ENCODE measurements at places on chromosomes 1 and 21. TPM values are rescaled to one million over a fixed set of nuclear protein-coding genes. Genes with fewer than 3 reads are reported as not detected.

DNA sequence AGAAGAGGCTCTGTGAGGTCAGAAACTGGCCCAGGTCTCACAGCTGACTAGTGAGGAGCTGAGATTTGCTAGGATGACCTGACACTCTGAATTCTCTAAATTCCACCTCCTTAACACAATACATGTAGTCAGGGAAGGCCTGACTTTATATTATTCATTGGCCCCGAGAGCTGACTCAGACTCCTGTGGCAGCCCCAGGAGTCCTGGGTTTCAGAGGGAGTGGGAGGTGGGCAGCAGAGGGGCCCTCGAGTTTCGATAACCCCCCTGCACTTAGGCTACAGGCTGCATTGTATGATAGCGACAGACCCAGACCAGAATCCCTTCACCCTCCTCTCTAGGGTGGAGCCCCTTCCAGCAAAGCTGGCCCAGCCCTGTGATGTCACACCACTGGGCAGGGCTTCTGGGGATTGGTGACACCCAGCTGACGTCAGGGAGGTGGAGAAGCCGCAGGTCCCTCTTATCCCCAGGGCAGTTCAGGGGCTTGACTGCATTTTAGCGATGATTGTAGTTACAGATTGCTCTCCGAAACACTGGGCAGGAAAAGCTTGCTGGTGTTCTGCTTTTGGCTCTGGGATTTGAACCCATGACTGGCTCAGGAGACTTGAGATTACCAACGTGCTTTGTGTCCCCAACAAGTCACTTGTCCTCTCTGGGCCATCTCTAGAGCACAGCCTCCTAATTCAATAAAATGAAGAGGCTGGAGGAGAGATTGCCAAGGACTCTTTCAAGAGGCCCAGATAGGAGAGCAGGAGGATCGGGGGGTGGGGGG lies 17.0 kb upstream of the GPR37L1 start:
- H3K4me1 ChIP-seq: peaks cover 7% of the 10 kb centered on the region
- no peaks in the 10 kb centered on the region for H3K36me3 ChIP-seq
- DNase-seq: peak; percentile 46
- no peak overlapping the region for H3K27ac ChIP-seq
- H3K4me3 ChIP-seq: no peak overlapping the region

DNA sequence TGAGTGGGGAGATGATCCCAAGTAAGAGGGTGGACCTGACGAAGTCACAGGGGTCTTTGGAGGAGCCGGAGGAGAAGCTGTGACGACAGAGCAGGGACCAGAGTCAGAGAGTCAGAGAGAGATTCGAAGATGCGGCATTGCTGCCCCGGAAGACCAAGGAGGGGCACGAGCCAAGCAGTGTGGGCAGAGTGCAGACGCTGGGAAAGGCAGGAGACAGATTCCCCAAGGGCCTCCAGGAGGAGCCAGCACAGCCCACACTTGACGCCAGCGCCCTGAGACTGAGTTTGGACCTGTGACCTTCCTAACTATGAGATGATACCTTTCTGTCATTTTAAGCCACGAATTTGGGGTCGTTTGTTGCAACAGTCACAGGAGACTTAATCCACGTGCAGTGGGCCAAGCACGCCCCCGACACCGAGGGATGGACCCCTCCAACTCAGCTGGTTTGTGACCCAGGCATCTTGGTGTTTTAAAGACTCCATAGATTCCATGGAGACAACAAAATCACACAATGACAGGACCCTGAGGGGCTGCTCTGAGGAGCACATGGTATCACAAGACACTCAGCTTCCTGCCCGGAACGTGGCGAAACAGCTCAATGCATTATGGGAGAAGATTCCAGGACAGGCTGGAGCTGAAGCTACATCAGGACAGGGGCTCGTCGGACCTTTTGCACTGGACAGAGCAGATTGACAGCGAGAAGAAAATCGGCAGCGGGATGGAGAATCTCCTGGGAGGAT lies 11.0 kb upstream of the TFF1 start:
- H3K27ac ChIP-seq: no peak overlapping the region
- peaks cover 3% of the 10 kb centered on the region for H3K36me3 ChIP-seq
- no peak overlapping the region for H3K4me3 ChIP-seq
- peaks cover 6% of the 10 kb centered on the region for H3K27me3 ChIP-seq
- no peak for DNase-seq

- no peaks in the 10 kb centered on the region for H3K36me3 ChIP-seq
- no peaks in the 10 kb centered on the region for H3K27me3 ChIP-seq
- no peak overlapping the region for H3K27ac ChIP-seq
- H3K4me1 ChIP-seq: no peaks in the 10 kb centered on the region
- no peak overlapping the region for H3K4me3 ChIP-seq
Measured at GRCh38 chr1:64955097-64956009, 11.0 kb downstream of the JAK1 start.

GRCh38 chr1:75293270-75293669 lies 159.1 kb downstream of the LHX8 start:
- no peak overlapping the region for H3K27ac ChIP-seq
- no peaks in the 10 kb centered on the region for H3K36me3 ChIP-seq
- peaks cover 1% of the 10 kb centered on the region for H3K27me3 ChIP-seq
- H3K4me1 ChIP-seq: peaks cover 4% of the 10 kb centered on the region
- no peak overlapping the region for H3K4me3 ChIP-seq

DNA sequence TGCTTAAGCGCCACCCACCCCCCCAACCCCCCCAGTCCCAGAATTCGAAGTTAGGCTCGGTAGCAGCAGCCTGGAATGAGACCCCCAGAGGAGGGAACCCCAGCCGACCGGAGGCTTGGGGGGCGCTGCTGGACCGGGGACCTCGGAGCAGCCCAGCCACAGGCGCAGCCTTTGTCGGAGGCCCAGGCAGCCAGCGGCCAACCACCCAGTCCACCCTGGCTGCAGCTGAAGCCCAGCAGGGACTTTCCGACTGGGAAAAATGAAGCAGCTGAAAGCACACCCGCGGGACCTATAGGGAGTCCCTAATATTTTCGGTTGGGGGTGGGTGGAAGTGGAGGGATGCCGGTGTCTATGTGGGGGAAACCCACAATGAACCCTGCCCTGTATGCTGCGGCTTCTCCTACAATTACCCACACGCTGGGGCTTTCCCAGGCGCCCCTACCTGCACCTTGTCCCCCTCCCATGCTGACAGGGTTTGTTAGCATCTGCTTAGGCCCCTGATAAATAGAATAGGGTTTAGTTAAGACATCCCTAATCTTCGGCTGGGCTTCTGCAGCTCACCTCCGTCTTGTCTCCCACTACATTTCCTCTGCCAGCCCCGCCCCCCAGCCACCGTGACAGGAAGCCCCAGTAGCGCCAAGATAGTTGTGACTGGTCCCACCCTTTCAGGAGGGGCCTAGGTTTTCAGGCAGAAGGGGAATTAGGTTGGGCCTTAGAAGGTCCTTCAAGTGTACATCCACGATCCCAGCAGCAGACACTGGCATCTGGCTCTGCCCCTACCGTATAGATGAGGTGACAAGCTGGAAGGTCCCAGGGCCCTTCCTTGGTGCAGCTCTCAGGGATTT lies 838 bp downstream of the CCDC28B start:
- peaks cover 29% of the 10 kb centered on the region for H3K4me1 ChIP-seq
- H3K27me3 ChIP-seq: peaks cover 14% of the 10 kb centered on the region
- peak overlapping the region; percentile 79 for H3K4me3 ChIP-seq
- H3K36me3 ChIP-seq: no peaks in the 10 kb centered on the region

DNA sequence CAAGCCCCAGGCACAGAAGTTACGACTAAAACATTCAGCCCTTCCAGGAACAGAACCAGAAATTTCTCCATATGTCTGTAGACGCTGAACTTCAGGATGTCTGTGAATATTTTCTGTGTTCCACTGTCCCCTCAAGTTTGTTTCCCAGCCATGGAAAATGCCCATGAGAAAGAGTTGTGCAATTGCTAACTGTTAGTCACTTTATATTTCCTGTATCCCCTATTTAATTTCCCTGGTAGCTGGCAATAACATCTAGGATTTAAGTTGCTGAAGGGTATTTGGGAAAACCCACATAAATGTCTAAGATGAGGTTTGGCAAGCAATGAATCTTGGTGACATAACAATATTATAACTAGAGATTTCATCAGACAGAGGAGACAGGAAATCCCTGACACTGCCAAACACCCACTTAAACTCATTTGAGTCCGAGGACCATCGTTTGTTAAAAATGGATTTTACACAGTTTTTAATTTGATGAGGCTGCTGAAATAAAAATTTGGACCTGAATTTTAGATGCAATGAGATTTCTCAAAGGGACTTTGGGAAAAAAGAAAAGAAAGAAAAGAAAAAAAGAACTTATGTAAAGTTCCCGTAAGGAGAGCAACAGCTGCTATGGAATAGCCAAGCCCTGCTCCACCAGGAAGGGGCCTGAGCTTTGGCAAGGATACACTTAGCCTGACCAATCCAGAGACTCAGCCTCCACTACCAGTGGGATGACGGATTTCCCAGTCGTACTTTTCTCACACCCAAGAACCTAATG lies 21.8 kb upstream of the ERRFI1 start:
- DNase-seq: no peak
- H3K4me1 ChIP-seq: peaks cover 5% of the 10 kb centered on the region
- H3K4me3 ChIP-seq: no peak overlapping the region
- no peaks in the 10 kb centered on the region for H3K27me3 ChIP-seq
- no peak overlapping the region for H3K27ac ChIP-seq

DNA sequence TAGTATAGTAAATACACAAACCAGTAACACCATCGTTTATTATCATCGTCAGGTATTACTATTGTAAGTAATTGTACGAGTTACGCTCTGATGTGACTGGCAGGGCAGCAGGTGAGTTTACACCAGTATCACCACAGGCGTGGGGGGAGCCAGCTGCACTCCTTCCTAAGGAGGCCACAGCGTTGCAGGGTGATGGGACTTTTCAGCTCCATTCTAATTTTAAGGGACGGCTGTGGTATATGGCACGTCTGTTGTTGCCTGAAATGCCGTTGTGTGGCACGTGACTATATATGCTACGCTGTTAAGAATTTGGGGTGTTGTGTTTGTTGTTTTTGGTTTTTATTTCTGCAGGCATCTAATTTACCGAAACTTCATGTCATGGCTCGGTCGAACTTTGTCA lies 164.8 kb upstream of the COL6A1 start:
- no peak for DNase-seq
- no peak overlapping the region for H3K27ac ChIP-seq
- H3K4me1 ChIP-seq: peaks cover 26% of the 10 kb centered on the region
- H3K27me3 ChIP-seq: peaks cover 3% of the 10 kb centered on the region

DNA sequence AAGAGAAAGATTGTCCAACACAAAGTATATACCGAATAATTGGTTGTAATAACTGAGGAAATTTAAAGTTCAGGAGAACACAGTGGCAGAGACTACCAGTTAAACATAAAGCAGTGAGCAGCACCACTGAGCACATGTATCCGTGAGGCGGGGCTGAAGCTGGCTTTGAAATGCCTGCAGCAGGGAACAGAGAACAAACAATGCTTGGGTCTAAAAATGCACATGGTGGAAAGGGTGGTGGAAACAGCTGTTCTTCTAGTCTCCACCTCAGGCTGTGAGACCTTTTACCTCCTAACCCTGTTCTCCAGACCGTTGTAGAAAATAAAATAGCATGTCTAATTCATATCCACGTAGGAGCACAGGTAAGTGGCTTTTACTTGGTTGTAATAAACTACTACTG lies 7.7 kb upstream of the GNG4 start:
- H3K4me3 ChIP-seq: no peak overlapping the region
- DNase-seq: no peak
- no peaks in the 10 kb centered on the region for H3K36me3 ChIP-seq
- H3K27ac ChIP-seq: no peak overlapping the region
- peaks cover 2% of the 10 kb centered on the region for H3K27me3 ChIP-seq
- peaks cover 4% of the 10 kb centered on the region for H3K4me1 ChIP-seq

GRCh38 chr1:60101516-60101915 lies 27.9 kb upstream of the C1orf87 start:
- no peaks in the 10 kb centered on the region for H3K27me3 ChIP-seq
- no peak for DNase-seq
- no peak overlapping the region for H3K4me3 ChIP-seq
- peaks cover 4% of the 10 kb centered on the region for H3K4me1 ChIP-seq
- H3K27ac ChIP-seq: no peak overlapping the region
- H3K36me3 ChIP-seq: no peaks in the 10 kb centered on the region

GRCh38 chr1:21072721-21073120 lies 104.0 kb downstream of the EIF4G3 start:
- no peak for DNase-seq
- H3K27ac ChIP-seq: no peak overlapping the region
- H3K4me1 ChIP-seq: peaks cover 3% of the 10 kb centered on the region
- no peak overlapping the region for H3K4me3 ChIP-seq
- peaks cover 2% of the 10 kb centered on the region for H3K27me3 ChIP-seq

GRCh38 chr1:107964336-107965109 lies 457 bp downstream of the VAV3 start:
- peak; percentile 35 for DNase-seq
- peaks cover 19% of the 10 kb centered on the region for H3K4me1 ChIP-seq
- peaks cover 4% of the 10 kb centered on the region for H3K36me3 ChIP-seq
- H3K4me3 ChIP-seq: peak overlapping the region; percentile 93
- H3K27me3 ChIP-seq: peaks cover 17% of the 10 kb centered on the region

DNA sequence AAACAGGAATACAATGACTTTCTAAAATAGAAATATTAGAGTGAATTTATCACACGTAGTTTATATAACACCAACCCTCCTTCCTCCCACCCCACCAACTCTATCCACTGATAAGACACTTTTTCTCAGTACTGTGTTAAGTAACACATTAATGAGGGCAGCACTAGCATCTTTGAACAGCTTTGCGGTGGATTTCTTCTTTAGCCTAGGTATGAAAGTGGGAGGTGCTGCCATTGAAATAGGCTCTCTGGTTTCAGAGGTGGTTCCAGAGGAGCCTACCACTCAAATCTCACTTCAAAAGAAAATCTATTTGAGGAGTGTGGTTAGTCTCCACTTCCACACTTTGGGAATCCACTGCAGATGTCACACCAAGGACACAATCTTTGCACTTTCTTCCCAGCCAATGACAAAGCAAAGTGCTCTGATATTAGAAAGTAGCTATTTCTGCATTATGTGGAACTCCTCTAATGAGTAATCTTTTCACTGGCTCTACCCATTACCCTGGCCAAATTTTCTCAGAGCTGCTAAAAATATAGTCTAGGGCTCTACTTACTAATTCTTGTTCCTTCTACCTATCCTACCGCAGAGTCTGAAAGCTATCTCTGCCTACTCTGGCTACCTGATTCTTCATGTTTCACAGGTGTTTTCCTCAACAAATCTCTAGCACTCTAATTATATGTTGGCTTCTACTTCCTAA lies 1667.8 kb downstream of the MRPL39 start:
- no peaks in the 10 kb centered on the region for H3K36me3 ChIP-seq
- no peak for DNase-seq
- H3K27me3 ChIP-seq: peaks cover 2% of the 10 kb centered on the region
- no peaks in the 10 kb centered on the region for H3K4me1 ChIP-seq

- H3K36me3 ChIP-seq: no peaks in the 10 kb centered on the region
- no peak for DNase-seq
- H3K4me1 ChIP-seq: no peaks in the 10 kb centered on the region
- H3K27ac ChIP-seq: no peak overlapping the region
Measured at GRCh38 chr1:200426196-200426595, 16.4 kb upstream of the ZNF281 start.

Gene AGMAT
- total RNA-seq: 0.22 TPM

Gene OR6K3
- not detected for total RNA-seq

Gene CYP4X1
- total RNA-seq: 0.81 TPM

Gene SPRR1A
- total RNA-seq: not detected

Gene TFF2
- not detected for total RNA-seq

Gene GJA9
- total RNA-seq: not detected

Gene RUNX3
- total RNA-seq: 0.15 TPM

Gene KRTAP11-1
- not detected for total RNA-seq

Gene PRXL2B
- 46.1 TPM for total RNA-seq

Measured in glutamatergic neuron (in vitro differentiated cells).